ENCODE measurements at places on chromosomes 13 and 19.

- no peak for DNase-seq
Measured at GRCh38 chr19:1474011-1474764, 4.8 kb downstream of the C19orf25 start.

DNA sequence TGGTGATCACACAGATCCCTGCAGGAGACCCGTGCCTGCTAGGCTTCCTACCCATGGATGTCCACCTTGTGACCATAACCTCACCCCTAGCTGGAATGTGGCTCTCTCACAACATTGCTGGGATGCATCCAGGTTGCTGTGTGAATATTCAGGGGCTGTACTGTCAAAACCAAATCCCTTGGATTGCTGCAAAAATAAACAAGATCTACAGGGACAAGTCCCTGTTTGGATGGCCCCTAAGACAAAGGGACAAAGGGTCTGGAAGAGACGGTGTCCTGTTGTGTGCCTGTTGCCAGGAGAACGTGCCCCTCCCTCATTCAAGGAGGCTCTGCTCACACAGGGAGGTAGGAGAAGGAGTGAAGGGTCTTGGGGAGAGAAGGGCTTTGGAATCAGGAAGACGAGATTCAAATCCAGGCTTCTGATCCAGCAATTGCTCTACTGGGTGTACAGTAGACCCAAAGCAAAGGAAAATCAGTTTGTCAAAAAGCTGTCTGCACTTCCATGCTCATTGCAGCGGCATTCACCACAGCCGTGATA lies 89.2 kb upstream of the WASF3 start:
- no peak for DNase-seq

DNA sequence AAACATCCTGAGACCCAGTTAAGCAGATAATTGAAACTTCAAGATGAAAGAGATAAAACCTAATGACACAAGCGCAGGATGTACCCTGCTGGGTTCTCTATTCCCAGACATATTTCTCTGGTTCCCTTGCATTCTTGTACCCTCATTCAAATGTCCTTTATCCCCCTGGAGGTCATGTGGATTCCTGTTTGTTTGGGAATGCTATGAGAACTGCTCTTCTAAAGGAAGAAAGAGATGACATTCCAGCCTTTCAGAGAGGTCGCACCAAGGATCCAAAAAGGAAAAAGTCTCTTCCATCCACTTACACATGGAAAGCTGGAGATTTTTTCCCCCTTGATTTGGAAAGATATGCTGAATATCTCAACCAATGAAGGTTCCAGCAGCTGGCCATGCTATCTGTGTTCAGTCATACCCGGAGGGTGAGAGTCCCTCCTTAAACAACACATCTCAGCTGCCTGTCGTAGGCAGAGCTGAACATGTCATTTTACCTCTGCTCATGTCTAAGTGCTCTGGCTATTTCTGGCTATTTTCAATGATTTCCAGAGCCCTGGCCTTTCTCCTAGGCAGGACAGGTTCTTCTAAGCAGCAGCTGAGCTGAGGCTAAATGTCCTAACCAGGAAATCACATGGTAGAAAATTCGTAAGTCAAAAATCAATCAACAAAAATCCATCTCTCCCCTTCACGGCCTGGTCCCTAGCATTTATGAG lies 52.5 kb downstream of the C13orf42 start:
- no peak for DNase-seq

GRCh38 chr13:109868578-109869311 lies 82.4 kb upstream of the IRS2 start:
- DNase-seq = no peak

Measured in COR-L47 (cell line).